Activated effector memory CD4-positive, alpha-beta T cell treated with Interleukin-2 at 50 U/mL for 16 hours (primary cell): ENCODE measurements at places on chromosomes 4 and X.

DNA sequence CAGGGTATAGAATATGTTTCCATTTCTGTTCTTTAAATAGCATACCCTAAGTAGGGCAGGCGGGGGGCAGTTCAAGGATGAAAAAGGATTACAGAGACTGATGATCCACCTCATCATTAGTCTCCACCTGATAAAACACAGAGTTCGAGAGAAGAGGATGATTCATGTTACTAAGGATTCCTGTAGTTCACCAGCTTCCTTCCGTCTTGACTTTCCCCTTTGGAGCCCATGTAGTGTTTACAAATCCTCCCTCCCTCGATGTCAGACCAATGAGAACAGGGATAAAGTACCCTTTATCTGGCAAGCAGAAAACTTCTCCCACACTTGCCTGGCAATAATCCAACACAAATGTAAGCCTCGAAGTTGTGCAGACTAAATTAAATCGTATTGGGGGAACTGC lies 526.3 kb upstream of the FAM241A start:
- DNase-seq: no peak

GRCh38 chrX:56798339-56798711 lies 69.3 kb downstream of the NBDY start:
- no peak for DNase-seq

- DNase-seq: no peak
Observed at GRCh38 chr4:183995570-183995969, 90.5 kb downstream of the STOX2 start.

DNA sequence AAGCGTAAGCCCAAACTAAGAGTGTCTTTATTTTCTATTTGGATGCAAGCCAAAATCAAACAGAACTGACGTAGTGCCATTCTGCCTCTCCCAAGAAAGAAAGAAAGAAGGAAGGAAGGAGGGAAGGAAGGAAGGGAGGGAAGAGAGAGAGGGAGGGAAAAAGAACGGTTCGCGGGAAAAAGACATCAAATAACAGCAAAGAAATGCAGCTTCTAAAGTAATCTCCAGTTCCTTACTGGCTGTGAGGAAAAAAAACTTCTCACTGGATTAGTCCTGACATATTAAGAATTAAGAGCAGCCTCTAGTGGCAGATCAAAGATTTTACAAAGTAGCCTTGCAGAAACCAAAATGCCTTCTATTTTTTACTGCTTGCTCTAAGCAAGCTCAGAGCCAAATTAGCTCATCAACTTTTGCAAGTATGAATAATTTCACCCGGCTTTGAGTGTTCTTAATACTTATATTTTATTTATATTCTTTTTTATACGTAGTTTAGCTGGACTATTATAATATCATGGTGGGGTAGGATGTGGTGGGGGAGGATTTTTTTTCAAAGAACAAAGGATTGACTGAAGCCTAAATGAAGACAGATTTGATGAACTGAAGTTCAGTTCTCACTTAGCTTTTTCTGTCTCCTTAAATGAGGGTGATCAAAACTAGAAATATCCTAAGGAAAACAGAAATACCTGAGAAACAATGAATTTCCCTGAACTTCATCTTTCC lies 36.6 kb downstream of the PITX2 start:
- DNase-seq: no peak

DNA sequence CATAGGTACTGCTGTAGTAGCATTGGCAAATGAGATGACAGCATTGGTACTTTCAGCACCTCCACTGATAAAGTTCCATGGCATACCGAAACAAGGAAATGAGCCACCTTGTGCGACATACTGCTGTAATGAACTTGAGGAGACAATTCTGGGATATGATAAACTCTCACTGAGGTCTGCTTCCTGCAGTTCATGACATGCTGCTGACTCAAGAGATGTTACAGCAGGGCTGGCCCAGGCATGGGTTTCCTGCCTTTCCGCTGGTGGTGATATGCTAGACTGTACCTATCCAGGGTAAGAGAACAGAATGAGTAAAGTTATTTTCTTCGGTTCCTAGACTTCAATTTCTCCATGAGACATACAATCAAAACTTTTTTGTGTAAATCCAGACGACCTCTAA lies 17.1 kb downstream of the BEND2 start:
- no peak for DNase-seq

GRCh38 chrX:18748499-18748898 lies 41.1 kb downstream of the PPEF1 start:
- no peak for DNase-seq

DNA sequence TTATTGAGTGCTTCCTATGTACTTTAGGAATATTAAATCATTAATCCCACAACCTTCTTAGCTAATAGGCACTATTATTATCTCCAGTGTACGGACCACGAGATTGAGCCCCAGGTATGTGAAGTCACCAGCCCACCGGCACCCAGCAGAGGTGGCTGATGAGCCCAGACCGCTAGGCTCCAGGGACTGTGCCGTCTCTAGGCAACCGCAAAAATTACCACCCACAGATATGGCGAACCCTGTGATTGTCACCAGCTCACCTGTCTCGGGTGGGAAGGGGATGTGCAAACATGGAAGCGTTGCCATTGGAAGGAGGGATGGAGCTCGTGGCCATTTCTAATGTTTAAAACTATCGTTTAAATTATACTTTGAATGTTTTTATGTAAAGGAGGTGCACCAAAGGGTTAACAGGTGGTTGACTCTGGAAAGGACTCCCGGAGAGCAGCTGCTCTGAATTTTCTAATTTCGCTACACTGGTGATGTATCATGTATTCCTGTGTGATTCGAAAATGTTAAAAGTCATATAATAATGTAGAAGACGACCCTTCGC lies 21.0 kb upstream of the JAKMIP1 start:
- no peak for DNase-seq

DNA sequence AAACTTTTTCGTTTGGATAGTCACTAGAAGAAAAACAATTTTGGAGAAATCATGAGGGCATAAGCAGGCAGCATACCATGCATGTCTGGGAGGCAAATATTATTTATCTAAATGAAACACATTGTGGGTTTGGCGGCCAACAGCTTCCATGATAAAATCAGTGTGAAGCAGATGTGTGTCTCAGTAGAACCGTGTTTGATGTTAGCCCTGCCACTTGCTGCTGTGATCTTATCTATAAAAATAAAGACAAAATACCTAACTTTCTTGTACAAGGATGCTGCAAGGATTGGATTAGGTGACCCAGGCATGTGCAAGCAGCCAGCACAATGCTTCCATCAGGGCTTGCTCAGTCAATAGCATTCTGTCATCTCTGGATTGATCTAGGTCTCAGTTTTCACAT lies 341.4 kb downstream of the PACRGL start:
- DNase-seq: no peak

DNA sequence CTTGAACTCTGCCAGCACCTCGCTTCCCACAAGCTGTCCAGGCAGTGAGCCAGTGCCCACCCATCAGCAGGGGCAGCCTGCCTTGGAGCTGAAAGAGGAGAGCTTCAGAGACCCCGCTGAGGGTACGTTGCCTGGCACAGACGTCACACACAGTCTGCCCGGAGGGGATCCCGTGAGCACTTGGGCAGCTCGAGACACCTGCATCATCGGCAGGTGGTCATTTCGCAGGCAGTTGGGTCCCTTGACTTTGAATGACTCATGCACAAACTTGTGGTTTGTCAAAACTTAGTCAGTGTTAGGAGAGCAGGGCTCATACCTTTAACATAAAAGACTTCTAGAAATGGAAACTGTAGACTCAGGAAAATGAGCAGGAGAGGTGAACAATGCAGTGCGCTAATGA lies 9.9 kb downstream of the TACC3 start:
- no peak for DNase-seq

DNA sequence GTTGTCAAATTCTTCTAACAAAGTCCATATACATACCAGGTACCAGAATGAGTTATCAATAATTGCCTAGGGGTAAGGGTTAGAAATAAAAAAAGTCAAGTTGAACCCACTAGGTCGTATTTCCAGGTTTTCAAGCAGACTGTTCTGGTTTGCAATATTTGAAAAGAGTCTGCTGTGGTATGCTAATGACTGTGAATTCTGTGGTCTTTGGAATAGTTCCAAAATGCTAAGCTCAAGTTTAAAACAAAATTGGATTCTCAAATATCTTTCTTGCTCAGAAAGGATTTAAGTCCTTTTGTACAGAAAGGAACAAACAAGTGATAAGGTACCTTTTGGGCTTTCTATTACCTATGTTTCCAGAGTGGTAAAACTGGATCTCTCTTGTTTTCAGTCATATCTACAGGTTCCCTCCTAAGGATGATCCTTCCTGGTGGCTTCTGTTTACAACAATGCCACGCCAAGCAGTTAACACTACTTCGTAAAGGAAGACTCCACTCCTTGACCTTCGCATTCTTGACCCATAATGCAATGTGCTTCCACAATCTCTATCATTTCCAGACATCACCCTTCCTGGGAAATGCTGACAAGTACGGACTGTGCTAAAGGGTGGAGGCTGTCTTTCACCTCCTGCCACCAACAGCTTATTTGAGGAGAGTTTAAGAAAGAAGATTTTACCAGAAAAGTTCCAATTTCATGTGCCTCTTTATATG lies 531.7 kb upstream of the FTHL17 start:
- no peak for DNase-seq

GRCh38 chr4:169971456-169972015 lies 54.7 kb downstream of the MFAP3L start:
- no peak for DNase-seq

GRCh38 chr4:103934178-103934789 lies 214.5 kb upstream of the TACR3 start:
- no peak for DNase-seq

DNA sequence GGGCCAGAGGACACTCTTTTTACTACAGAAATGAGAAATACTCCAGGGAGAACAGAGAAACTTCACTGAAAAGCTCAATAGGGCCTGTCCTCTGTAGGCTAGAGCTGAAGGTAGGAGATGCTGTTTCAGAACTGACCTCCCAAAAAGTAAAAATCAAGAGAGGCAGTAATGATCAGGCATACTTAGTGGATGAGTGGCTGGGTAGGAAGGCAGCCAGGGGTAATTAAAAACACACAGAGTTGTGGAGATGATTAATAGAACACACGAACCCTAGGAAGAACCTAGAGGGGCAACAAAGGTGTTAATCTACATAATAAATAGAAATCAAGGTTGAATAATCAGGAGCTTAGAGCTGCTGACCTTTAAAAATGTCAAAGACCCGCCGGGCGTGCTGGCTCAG lies 582.4 kb upstream of the ADGRL3 start:
- DNase-seq: no peak

DNA sequence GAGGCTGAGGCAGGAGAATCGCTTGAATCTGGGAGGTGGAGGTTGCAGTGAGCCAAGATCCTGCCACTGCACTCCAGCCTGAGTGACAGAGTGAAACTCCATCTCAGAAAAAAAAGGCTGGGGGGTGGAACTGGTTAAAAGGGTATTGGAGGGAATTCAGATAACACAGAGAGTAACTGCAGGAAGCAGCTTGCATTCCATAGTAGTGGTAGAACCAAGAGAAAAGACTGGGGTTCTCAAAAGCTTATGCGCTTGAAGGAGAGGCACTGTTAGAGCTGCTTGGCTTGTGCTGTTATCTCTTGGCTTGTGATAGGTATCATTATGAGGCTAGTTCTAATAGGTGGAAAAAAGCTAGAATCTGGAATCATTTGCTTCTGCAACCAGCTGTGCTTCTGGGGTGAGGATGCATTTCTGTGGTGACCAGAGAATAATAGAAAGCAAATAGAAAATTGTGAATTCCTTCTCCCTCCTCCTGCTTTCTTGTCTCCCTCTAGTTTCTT lies 91.2 kb upstream of the ELOVL6 start:
- no peak for DNase-seq

- no peak for DNase-seq
Observed at GRCh38 chrX:71846429-71846828, 64.2 kb upstream of the NHSL2 start.

DNA sequence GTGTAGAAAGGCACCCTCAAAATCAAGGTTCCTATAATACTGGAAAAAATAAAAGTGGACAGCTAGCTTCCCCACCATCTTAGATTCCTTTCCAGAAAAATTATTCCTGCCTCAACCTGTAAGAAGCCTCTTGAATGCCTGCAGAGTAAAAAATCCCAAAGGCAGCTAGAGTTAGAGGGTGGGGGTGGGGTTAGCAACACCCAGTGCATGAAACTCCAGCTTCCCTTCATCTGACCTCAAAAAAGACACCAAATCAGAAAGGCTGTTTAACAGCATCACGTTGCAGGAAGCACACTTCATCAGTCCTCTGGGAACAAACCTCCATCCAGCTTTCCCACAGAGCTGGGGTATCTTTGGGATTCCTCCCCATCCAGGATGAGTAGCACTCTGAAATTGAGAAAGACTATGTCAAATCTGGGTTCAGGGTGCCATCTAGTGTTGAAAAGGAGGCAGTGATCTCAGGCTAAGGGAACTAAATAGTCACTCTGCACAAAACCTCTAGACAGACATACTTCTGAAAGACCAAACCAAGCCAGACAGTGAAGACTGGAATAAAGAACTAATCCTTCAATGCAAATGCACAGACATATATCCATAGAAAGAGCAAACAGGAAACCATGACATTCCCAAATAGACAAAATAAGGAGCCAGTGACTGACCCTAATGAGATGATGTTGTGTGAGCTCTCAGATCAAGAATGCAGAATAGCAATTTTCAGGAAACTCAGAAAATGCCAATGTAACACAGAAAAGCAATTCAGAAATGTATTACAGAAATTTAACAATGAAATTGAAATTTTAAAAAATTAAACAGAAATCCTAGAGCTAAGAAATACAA lies 97.9 kb downstream of the ARHGEF9 start:
- no peak for DNase-seq

- no peak for DNase-seq
Observed at GRCh38 chr4:104870495-104871233, 276.0 kb upstream of the TET2 start.

DNA sequence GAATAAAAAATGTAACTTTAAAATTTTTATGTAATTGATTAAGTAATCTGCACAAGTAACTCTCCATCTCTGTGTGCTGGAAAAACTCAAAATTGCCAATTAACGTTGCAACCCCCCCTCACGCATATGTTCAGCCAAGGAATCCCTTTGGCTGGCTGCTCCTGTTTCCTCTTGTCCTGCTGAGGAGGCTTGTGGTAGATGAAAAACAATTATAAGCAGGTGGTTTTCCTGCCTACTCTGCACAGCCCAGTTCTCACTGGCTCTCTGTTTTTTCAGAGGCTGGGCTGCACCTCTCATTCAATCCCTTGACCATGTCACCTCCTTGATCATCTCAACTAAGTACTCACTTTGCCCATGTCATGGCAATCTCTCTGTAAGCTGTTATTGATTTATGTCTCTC lies 1068.4 kb downstream of the ARAP2 start:
- DNase-seq: no peak

- DNase-seq: no peak
Observed at GRCh38 chrX:131235768-131236545, 53.1 kb downstream of the IGSF1 start.
